ENCODE measurements at places on chromosomes 2 and 18.

DNA sequence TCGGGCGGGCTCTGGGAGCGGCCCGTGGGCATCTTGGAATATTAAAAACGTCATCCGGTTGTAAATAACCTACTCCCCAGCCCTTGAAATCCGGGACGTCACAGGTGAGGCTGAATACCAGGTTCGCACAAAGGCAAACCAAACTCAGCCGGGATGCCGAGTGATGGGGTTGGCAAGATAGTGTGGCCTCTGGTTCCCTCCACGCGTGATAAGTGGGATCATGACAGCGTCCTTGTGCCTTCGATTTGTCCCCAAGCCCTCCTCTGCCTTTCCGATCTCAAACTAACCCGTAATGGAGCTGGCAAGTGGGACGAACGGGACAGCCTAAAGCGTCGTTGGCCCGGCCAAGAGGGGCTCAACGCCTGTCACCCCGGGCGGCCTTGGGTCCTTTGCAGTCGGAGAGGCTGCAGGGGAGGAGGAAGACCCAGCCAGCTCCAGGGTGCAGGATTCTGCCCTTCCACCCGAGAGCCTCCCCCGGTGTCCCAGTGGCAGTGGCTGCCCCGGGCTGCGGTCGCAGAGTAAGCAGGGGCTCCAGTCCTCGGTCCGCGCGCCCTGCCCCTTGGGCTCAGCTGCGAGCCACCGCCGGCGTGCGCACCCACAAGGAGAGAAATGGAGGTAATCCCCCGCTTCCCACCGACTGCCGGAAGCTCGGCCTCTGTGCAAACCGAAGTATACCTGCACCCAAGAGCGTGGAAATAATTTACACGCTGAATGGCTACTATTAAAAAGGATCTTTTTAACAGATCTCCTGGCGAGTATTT lies 13.4 kb upstream of the PAX3 start:
- no peak for DNase-seq

- DNase-seq: no peak
Measured at GRCh38 chr2:108377401-108377800, 353 bp upstream of the SULT1C4 start.

- no peak for DNase-seq
Measured at GRCh38 chr18:79952996-79953559, 1.6 kb upstream of the SLC66A2 start.

DNA sequence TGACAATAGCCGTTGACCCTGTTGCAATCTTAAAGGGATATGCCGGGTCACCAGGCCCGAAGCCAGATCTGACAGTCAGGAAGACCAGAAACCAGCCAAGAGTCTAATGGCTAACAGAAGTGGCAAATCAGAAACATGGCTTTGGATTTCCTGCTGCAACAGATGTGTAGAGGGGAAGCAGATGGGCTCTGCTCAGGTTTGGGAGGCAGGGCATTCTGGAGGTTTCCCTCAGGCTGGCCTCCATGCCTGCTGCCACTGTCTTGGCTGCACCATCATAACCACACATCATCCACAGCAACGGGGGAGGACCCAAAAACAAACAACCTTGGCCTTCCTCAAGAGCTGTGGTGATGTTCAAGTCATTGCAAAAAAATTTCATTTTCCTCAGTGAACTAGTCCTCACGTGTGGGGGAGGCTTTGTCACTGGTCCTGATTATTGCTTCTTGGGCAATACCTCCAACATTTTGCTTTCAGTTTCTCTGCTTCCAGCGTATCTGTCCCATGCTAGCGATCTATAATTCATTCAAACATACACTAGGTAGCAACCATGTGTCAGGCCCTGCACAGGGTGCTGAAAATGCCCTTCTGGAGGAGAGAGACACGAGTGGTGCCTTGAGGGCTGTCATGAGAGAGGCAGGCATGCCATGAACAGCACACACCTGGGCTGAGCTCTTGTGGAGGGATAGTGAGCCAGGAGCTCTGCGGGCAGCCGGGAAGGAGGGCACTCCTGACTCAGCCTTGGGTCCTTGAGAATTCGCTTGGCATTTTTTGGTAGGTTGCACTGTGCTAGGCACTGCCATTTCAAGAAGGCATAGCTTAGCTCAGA lies 48.2 kb upstream of the LGALSL start:
- DNase-seq: no peak

DNA sequence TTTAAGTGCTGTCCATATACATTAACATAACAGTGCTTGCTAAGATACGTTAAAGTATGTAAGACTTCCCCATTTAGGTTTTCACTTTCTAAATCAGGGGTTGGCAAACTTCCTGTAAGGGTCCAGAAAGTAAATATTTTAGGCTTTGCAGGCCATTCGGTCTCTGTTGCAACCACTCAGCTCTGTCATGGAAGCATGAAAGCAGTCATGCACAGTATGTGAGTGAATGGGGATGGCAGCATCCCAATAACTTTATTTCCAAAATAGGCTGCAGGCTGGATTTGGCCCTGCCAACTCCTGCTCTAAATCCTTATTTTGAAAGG lies 128.7 kb downstream of the PLA2R1 start:
- no peak for DNase-seq

DNA sequence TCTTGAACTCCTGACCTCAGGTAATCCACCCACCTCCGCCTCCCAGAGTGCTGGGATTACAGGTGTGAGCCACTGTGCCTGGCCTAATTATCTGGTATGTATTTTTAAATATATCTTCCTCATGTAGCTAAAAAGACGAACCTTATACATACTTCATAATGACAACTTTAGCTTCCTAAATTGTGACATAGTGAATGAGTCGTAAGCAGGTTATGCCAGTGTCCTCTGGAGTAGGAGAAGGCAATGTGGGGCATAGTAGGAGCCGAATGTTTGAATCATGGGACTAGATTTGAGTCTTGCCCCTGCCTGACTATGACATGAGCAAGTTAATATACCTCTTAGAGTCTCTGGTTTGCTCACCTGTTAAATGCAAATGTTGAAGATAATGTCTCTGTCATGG lies 95.8 kb upstream of the FOSL2 start:
- no peak for DNase-seq

DNA sequence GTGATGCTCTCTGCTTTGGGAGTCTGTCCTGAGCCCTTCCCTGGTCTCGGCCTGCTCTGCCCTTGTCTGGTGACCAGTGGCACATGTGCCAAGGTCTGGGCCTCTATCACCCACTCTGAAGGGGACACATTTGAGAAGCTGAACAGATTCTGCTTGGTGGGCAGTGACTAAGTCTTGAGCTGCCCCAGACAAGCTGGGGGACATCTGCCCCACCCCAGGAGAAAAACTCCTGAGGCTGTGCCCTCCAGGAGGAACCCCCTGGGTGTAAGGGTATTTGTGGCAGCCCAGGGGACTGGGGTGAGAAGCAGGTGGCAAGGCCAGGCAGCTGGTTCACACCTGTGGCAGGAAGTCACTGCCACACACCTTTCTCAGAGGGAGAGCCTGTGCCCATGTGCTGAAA lies 342.1 kb downstream of the DYSF start:
- no peak for DNase-seq

DNA sequence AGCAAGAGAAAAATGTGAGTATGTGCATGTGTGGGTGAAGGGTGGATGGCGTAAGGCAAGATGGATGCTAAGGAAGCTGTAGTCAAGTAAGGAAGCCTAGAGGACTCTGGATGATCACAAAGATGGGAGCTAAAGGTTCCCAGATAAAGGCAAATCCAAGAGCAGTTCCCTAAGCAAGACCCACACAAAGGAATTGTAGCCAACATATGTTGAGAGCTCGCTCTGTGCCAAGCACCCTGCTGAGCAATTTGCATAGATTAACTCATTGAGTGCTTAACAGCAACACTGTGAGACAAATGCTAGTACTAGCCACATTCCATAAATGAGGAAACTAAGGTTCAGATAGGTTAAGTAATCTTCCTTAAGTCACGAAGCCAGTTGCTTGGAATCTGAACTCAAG lies 132.6 kb downstream of the C1D start:
- DNase-seq: no peak
